ENCODE measurements at places on chromosomes 1 and 21.

DNA sequence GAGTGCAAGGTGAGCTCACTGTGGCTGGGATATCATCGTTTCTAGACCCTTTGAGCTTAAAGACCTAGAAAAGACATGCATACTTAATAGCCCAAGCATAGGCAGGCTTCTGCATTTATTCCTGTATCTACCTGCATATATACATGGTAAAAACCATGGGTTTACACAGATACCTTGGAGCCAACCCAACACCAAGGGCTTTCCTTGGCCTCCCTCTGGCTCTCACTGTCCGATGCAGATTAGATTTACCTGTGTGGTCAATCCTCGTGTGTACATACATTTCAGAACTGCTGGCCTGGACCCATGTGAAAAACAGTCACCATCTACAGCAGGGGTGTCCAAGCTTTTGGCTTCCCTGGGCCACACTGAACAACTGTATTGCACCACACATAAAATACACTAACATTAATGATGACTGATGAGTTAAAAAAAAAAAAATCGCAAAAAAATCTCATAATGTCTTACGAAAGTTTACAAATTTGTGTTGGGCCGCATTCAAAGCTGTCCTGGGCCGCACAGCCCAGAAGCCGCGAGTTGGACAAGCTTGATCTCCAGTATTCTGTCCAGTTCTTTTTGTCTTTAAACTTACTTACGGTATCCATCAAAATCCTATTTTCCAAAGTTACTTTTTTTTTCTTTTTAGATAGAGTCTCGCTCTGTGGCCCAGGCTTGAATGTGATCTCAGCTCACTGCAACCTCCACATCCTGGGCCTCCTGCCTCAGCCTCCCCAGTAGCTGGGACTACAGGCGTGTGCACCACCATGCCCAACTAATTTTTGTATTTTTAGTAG is 43.5 kb downstream of the WDR4 start:
- no peak for DNase-seq

DNA sequence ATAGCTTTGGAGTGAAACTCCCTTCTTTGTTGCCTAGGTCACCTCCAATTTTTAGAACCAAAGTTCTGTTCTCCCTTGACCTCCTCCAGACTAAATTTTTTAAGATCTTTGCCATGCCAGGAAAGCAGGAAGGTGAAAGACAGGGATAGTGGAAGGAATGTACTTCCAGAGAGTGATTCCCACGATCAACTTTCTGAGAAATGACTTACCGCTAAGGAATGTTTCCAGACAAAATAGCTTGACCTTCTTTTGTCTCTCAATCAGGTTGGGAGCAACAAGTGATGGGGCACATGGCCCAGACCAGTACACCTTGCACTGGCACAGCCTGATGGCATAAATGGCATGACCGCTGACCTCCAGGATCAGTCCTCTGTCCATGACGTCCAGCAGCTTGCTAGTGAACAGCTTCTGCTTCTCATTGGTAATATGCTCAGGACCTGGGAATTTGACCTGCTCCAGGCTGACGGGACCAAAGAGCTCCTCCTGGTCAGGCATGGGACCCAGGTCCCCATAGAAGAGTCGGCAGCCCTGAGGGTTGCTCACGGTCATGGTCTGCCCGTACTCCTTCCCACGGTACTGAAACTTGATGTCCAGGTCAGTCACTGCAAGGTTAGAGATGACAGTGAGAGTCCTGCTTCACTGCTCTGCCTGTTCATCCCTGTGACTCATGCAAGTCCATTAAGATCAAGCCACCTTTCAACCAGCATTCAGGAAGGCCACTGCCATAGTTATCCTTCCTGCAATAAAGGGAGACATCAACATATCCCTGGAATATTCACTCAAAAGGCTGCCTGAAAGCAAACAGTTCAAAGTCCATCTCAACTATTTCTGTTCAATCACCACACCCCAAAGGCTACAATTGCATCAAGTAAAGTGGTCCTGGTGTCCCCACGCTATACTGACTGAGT is 6.2 kb upstream of the C1orf74 start:
- DNase-seq: no peak

GRCh38 chr1:184388319-184388889 is 1.6 kb downstream of the C1orf21 start:
- DNase-seq: no peak

GRCh38 chr1:11845641-11846335 is 1.8 kb downstream of the NPPA start:
- DNase-seq: no peak

GRCh38 chr1:59986516-59987310 is 60.1 kb upstream of the CYP2J2 start:
- no peak for DNase-seq

GRCh38 chr1:9297831-9298230 is 5.1 kb downstream of the SPSB1 start:
- DNase-seq: no peak

DNA sequence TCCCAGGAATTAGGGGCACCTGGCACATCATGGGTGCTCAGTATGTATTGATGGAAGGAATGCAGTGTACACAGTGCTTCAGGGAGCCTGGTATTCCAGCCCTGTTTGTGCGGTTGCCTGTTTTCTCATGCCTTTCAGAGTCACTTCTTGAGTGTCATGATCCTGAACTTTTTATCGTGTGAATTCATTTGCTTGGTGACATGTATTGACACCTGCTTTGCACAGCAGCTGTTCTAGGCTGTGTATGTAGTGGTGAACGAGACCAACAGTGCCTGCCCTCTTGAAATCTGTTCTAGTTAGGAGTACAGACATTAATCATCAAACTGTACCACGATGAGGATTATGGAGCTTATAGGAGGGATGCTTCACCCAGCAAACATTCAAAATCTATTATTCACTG is 6.1 kb downstream of the HTR6 start:
- DNase-seq: no peak

GRCh38 chr1:161884475-161884874 is 118.4 kb downstream of the ATF6 start:
- no peak for DNase-seq

GRCh38 chr1:38061883-38062328 is 15.3 kb upstream of the POU3F1 start:
- no peak for DNase-seq

DNA sequence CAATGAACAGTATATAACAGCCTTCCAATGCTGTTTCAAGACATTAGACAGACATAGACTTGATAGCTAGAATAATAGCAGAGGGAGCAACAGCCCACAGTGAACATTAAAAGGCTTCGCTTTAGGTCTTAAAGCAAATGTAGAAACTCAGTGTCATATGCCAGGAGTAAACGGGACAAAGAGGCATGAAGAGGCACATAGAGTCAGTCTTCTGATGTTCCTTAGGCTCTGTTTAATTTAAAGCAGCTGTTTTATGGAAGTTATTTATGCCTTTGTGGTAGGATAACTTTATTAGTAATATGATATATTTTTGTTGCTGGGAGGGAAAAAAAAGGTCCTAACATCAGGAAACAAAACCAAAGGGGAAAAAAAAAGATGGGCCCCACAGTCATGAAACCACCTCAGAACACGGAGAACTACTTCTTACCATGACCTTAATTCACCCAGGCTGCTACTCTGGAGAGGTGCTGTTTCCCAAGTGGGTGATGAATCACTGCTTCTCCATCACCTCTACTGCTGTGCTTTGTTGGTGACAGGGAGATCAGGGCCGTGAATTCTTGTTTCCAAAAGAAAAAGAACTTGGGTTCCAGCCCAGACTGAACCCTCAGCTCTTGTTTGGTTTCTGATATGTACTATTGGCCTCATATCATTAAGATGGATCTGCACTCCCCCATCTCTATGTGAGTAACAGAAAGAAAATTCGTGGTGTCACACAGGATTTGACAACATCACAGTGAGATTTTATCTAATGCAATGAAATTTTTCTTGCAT is 616.9 kb downstream of the KIF26B start:
- DNase-seq: no peak

DNA sequence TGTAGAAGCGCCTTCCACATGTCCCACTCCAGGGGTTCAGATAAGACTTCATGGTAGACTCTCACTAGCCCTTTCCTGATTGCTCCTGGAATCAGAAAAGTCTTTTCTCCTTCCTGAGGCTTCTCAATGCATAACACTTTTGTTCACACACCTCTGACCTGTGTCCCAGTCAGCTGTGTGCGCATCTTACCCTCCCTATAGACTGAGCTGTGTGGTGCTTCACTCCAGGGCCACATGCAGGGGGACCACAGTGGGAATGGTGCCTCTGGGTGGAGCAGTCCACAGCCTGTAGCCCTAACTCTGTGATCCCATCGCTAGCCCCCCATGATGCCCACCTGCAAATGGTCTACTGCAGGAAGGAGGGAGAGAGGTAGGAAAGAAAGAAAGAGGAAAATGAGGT is 84.0 kb upstream of the TLR5 start:
- DNase-seq: no peak

DNA sequence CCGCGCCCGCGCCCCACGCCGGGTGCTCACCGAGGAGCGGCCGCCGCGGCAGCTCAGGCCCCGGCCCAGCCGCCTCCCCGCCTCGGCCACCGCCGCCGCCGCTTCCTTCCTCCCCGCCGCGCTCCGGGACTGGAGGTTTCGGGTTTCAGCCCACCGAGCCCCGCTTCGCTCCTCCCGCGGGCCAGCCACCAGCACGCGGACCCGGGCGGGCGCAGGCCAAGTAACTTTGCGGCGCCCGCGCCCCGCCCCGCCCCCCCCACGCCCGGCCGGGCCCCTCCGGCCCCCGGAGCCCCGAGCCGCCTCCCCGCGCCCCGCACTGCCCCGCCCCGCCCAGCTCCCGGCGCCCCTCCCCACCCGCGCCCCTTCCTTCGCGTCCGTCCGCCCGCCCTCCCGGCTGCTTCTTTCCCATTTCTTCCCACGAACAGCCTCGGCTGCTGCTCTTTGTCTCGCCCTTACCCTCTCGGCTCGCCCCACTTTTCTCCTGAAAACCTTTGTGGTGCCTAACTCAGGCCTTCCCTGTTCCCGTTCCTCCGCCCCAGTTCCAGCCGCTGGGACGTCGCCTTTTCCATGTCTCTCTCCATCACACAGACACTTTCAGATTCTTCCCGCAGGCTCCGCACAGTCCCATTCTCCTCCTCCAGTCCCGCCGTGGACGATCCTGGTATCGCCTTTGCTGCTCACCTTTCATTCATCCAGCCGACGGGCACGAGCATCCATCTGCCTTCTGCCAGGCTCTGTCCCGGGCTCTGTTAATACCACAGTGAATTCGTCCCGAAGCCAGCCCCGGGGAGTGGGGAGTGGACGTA is at the start of gene GPR161:
Gene GPR161, minus strand, starts transcription at position 222 of the 806 bp plus-strand sequence. CDS start 32,080 bp downstream, outside the sequence.
- DNase-seq: no peak

- no peak for DNase-seq
These were observed 43.4 kb downstream of the TARBP1 start for GRCh38 chr1:234435620-234436019.

- DNase-seq: no peak
These were observed 605.7 kb downstream of the MATN1 start for GRCh38 chr1:30117685-30118084.

- DNase-seq: no peak
These were observed 94.3 kb upstream of the C1orf105 start for GRCh38 chr1:172326136-172326535.

DNA sequence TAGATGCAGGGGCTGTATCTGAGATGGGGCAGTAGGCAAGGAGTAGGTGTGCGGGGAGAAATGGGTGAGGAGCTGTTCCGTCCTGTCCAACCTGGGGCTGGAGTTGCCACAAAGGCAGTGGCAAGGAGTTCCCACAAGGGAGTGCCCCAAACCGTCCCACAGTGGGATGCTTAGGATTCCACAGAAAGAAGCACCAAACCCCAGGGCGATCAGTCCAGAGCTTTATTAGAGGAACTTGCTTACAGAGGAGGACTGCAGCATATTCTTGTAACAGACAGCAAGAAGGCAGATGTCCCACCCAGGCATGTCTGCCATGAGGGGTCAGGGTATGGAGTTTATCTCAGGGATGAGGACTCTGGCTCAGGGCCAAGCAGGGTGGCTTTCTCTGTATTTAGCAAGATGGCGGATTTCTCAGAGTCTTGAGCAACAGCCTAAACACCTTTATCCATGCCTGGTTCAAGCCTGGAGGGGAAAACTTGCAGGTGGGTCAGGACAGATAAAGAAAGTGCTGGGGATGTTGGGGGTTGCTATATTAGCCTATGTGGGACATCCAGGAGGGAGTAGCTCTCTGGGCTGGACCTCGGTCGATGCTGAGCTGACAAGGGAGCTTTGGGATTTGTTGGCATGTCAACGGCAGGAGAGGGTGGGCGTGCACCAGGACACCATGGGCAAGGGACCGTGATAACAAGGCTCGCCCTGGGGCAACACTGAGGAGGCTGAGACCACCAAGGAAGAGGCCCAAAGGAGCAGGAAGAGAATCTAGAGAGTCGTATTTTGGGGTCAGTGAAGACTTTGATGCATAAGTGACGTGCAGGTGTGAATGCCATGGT is 32.8 kb downstream of the OBSCN start:
- no peak for DNase-seq

- no peak for DNase-seq
These were observed 370.9 kb downstream of the PTPRU start for GRCh38 chr1:29607236-29607635.

- DNase-seq: no peak
These were observed 16.0 kb downstream of the LRIG2 start for GRCh38 chr1:113088972-113089371.

GRCh38 chr1:206608108-206608698 is 4.1 kb downstream of the EIF2D start:
- peak; percentile 31 for DNase-seq

DNA sequence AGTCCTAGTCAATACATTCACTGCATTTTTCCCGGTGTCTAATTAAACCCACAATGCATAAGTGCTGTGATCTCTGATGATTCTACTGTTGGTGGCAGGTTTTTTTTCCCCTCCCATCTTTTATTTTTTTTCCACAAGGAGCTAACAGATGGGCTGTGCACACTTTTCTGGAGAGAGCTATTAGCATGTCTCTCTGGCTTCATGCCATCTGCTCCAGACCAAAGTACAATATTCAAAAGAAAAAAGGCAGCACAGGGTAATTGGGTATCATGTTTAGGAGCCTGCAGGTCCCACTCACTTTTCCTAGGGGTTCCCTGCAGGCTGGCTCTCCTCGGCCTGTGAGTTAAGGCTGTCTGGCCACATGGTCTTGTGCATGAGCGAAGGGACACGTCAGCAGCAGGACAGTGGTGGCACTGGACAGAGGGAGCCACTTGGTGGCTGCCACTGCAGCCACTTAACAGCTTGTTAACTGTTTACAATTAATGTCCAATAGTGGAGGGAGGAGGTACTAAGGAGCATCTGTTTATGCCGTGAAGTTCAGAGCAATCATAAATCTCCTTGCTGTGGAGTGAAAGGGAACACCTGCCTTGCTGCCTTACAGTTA is 53.5 kb upstream of the C8B start:
- no peak for DNase-seq

GRCh38 chr1:171898941-171899340 is 57.6 kb downstream of the DNM3 start:
- DNase-seq: no peak
